ENCODE measurements at places on chromosomes 2 and 18.
A peak's percentile ranks its signal among the peaks of the same experiment; 100 is the strongest.

DNA sequence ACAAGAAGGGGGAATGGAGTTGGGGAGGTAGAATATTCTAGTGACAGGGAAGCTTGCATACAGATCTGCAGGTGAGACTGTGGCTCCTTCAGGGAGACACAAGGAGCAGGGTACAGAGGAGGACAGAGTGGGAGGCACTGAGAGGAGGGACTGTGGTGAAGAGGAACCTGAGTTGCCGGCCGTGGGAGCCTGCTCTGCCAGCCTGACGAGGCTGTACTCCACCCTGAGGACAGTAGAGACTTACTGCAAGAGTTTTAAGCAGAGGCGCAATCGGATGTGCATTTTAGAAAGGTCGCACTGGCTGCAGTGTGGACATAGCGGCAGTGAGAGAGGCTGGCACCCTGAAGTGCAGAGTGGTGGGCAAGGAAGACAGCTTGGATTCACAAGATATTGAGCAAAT is 185.8 kb downstream of the GFPT1 start:
- no peak for DNase-seq

- DNase-seq = no peak
Measured at GRCh38 chr2:205680903-205681302, 1.4 kb upstream of the NRP2 start.

DNA sequence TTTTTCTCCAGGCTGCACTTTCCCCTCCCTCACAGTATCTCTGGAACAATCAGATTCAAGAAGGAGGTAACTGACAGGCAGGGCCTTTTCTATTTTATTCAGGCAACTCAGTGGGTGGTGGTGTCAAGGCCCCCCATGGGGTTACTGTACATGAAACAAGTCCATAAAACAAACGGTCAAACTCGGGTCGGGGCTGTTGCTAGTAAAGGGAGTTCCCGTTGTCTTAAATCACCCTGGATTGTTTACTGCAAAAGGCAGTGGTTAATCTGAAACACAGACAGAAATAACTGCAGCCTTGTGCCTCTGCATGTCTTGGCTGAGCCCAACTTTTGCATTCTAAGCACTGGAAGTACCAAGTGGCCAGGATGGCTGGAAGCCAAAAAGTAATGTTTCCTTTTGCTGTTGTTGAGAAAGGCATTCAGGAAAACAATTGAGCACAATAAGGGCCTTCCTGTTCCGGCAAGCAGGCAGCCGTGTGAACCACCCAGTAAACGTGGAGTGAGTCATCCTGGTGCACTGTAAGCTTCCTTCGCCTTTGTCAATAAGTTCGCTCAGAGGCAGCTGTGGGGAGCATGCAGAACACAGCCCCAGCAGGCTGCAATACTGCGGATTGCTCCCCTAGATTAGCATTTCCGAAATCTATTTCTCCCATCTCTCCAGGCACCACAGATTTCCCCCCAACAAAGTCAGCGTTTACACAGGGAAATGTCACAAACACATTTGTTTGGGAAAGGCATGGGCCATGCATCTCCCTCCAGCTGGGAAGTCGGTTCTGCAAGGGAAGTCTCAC is 149.6 kb downstream of the IRS1 start:
- peak; percentile 98 for DNase-seq

- no peak for DNase-seq
Measured at GRCh38 chr2:183607995-183608394, 483.8 kb downstream of the NUP35 start.

- no peak for DNase-seq
Measured at GRCh38 chr2:72255540-72255939, 107.9 kb upstream of the CYP26B1 start.

- DNase-seq = peak; percentile 6
Measured at GRCh38 chr18:29749704-29750103, 1292.8 kb downstream of the DSC3 start.

GRCh38 chr2:66443186-66443978 is 8.5 kb downstream of the MEIS1 start:
- no peak for DNase-seq

DNA sequence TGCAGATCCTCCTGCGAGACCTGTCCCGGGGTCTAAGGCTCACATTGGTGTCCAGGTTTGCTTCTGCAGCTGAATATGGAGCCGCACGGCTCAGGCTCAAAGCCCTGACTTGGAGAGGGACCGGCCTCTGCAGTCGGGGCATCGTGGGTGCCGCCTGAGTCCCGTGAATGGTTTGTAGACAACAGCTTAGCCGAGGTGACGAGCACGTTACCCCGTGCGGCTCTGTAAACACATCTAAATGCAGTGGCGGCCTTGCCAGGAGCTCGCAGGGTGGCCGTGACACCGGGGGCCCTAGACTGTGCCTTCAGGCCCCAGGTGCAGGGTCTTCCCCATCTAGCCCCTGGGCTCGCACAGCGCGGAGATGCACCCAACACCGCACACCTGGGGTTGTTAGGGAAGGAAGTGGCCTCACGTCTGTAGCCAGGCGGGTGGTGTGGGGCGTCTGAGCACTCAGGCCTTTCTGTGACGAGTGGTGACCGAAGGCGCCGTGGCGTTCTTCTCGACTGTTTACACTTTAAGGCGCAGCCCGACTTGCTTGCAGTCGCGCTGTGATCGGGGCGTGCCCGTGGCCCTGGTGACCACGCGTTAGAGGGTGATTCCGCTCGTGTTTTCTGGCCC is 91.6 kb downstream of the NFATC1 start:
- DNase-seq = no peak

- DNase-seq = no peak
Measured at GRCh38 chr2:27823135-27823534, 51.6 kb downstream of the MRPL33 start.

DNA sequence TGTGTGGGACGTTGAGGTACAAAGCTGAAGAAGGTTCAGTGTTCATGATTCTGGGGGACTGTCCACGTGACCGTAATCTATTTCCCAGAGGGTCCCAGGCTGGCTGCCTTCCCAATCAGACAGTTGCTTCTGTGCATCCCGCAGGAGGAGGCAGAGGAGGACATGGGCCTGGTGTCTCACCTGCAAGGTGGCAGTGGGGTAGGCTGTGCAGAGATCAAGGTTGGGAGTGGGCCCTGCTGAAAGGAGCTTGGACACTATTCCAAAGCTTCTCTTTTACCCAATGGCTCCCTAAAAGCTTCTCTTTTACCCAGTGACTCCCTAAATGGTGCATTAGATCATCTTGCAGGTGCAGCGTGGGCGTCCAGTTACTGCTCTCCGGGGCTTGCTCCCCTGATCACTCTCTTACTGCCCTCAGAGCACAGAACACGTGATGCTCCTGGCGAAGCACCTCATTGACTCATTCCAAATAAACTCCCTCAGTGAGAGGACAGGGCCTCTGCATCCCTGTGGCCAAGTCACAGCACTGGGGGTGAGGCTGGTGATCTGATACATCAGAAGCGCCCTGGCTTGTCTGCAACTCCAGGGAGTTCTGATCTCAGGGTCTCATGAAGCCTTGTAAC is 41.5 kb downstream of the RNF144A start:
- no peak for DNase-seq

- DNase-seq = no peak
Measured at GRCh38 chr2:81087646-81088045, 783.1 kb upstream of the LRRTM1 start.

GRCh38 chr2:86044045-86044444 is 61.6 kb downstream of the POLR1A start:
- DNase-seq = no peak

DNA sequence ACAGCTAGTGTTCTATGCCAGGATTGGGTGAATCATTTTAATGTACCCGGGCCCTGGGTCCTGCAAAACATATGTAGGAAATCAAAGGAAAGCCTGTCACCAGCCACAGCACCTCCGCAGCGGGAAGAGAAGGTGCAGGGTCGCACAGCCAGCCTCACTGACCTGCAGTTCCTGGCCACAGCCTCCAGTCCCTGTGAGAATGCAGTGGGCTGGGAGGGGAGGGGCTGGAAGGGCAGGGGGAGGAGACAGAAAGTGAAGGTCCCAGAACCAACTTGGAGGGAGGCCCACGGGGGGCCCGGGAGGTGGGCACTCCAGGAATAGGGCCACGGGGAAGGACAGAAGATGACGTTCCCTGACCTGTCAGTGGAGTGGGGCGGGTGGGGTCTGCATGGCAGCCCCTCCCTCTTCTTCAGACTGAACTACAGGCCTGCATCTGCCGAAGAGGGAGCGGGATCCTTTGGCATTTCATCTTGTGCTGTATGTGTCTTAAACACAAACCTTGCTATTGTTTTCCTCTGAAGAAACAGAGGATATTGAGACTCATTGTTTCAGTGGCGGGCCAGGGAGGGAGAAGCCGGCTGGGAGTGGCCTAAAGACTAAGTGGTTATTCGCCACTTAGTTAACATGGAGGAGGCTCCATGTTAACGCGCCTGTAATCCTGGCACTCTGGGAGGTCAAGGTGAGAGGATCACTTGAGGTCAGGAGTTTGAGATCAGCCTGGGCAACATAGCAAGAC is 7.5 kb downstream of the MAL start:
- DNase-seq = no peak

GRCh38 chr2:219706823-219707281 is 79.4 kb downstream of the SLC4A3 start:
- DNase-seq = peak; percentile 62

GRCh38 chr2:72859831-72860262 is 27.4 kb upstream of the SPR start:
- DNase-seq = peak; percentile 72

DNA sequence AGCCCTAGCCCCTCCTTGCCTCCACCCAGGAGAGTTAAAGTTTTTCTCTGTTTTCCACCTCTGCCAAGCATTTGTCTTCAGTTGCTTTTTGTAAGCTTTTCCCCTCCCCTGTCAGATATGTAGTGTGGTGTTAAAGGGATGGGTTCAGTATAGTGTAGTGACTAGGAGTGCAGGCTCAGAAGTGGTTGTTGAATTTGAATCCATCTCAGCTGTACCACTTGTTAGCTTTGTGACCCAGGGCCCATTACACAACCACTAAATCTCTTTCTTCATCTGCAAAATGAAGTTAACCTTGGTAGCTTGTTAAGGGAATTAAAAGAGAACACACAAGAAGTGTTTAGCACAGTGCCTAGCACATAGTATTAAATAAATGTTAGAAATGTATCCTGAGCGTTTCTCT is 56.9 kb downstream of the MAP3K20 start:
- no peak for DNase-seq

DNA sequence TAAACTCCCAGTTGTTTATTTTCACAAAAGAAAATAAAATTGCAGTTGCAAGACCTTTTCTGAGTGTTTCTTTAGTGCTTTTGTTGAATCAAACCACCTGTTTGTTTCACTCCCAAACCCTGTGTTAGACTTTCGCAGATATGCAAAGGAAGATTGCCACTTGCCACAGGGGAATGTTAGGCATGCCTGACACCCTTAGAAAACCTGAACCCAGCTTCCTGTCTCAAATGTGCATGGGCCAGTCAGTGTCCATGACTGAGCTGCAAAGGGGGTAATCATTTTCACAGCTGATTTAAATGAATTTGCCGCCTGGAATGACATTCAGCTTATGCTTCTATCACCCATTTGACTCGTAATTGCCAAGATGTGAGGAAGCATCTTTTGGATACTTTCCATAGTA is 17.5 kb downstream of the TGOLN2 start:
- DNase-seq = no peak

DNA sequence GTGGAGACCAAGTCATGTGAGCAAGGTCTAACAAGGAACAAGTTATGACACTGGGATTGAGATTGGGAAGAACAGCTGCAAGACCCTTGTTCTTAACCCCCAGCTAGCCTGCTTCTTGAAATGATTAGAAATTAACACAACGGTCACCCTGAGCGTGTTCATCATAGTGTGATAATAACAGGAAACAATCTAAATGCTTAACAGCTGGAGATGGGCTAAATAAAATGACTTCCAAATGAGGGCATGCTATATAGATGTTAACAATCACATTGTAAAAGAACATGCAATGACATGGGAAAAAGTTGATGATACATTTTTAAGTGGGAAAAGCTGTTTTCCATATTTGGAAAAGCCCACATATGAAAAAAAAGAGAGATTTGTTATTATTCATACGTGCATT is 47.6 kb downstream of the RPL37A start:
- DNase-seq = no peak

GRCh38 chr2:50431958-50432650 is 599.8 kb downstream of the NRXN1 start:
- DNase-seq = no peak

- DNase-seq = no peak
Measured at GRCh38 chr2:69344305-69344704, 42.7 kb downstream of the GFPT1 start.

DNA sequence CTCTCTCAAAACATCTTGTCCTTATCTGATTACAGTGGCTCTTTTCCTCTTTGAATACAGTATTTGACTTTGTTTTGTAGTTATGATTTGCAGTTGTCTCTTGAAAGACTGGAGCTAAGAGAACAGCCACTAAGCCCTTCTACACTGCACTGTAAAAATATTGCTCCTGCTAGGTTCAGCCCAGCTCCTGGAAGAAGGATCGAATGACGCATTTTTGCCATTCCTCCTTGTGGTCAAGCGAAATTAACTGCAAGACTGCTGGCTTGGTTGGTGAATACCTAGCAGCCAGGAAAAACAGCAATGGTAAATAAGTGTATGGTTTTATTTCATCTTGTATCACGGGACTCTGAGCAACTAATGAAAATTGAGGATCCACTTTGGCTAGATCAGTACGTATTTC is 407.8 kb upstream of the CDH2 start:
- DNase-seq = peak; percentile 76

- DNase-seq = no peak
Measured at GRCh38 chr2:44731505-44731904, 210.0 kb upstream of the SIX3 start.

DNA sequence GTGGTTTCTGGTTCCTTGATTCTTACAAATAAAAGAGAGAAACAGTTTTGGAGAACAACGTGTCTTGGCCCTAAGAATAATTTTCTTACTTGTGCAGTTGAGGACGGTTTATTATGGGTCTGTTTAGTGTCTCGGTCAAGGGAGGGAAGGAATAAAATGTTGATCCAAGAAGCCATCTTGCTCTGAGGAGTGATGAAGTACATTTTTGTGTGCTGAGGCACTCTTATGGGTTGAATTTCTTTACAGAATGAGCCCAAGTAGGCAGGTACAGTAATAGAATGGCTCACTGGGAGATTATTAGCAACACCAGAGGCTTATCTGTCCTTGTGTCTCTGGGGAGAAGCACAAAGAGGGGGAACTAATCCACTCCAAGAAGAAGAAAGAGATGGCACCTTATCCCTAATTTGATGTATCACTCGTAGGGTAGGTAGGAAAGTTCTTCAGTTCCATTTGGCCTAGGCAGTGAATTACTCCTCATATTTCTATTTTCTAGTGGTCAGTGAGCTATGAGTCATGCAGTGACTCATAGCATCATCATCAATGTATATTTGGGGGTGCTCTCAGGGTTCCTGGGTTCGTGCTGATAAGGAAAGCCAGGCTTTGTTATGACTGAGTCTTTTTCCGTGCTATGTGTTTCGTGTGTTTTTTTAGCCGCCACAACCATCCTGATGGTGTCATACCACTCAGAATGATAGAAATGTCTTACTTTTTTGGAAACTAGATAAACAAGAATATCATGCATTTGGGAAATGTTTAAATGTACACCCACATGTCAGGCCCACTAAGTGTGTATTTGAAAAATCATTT is 250.1 kb upstream of the CTAGE1 start:
- peak; percentile 89 for DNase-seq
